ENCODE measurements at places on chromosomes 3 and 15.

GRCh38 chr3:194212161-194212844 is 76.4 kb downstream of the HES1 start:
- DNase-seq = no peak

- DNase-seq = no peak
Measured at GRCh38 chr3:133745981-133746711, at the start of gene TF. TSS of gene TF (plus strand) at chr3:133746393. CDS start at chr3:133746441, 48 bp downstream.

DNA sequence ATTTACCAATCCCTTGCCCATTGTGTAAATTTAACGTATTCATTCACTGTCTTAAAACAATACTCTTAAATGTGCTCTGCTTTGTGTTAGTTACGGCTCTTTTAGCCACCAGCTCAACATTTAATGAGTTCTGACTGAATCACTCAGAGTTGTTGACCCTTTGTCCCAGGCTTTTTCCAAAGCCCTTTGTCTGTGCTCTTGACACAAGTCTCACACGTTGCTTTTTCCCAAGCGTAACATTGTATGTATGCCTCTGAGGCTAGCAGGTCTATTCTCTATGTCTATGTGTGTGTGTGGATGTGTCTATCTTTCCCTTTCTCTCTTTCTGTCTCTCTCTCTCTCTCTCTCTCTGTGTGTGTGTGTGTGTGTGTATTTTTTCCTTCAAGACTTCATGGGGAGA is 435.4 kb upstream of the GOLIM4 start:
- DNase-seq = no peak

- no peak for DNase-seq
Measured at GRCh38 chr3:21989341-21990042, 238.5 kb upstream of the ZNF385D start.

DNA sequence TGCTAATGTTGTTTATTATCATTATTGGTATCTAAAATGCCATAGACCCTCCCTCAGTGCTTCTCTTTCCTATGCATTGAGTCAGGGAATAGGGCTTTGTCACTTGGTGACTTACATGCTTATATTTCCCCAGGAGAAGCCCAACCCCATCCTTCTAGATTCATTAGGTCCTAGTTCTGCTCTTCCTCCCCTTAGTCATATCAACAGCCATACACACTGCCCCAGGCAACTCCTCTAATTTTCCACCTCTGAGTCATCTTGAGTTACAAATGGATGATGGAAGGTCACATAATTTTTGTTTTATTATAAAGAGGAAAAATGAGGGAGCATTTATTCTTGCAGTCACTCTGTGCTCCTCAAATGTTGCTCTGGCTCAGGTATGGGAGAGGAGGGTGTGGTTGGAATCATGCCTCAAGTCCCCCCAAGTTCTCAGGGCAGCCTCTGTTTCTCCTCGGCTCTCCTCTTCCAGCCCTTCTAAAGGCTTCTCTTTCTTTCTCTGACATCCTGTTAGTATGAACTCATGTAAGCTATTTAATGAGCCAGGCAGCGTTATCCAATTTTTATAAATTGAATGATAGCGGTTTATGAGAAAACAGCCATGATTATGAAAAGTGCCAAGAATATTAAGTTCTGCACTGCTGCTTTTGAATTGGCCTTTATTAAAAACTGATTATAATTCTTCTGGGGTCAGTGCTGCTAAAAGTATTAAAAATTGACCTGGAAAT is 45.6 kb upstream of the FSTL1 start:
- DNase-seq = no peak

Data from hindlimb muscle (tissue), 1 donor.